Activated CD4-positive, alpha-beta T cell treated with anti-CD3 and anti-CD28 coated beads, Interleukin-2, amount 50 U/mL, for 48 hours (primary cell): ENCODE measurements at places on chromosomes 5 and 9.

DNA sequence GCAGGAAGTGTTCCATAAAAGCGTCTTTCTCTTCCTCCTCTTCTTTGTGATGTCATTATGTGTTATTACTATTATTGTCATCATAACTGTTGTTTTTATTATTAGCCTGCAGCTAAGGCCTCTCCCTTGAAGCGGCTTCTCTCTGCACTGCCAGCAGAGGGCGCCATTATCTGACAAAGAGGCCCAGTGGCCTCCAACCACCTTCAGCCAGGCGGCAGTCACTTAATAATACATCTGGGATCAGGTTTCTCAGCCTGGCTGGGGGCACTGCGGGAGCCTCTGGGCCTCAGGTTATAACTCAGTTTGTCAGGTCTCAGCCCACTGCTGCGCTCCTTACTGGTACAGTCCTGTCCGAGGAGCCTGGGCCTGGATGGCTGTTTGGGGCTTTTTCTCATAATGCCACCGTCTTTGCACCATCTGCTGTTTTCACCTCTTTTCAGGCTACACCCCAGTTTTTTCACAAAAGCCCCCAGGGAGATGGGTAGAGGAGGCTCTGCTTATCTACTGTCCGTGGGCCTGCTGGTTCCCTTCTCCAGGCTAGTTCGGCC, 281.9 kb downstream of the NSG2 start:
- DNase-seq = peak; percentile 67

- no peak for DNase-seq
Observed at GRCh38 chr5:125463466-125464092, 717.1 kb upstream of the ZNF608 start.

DNA sequence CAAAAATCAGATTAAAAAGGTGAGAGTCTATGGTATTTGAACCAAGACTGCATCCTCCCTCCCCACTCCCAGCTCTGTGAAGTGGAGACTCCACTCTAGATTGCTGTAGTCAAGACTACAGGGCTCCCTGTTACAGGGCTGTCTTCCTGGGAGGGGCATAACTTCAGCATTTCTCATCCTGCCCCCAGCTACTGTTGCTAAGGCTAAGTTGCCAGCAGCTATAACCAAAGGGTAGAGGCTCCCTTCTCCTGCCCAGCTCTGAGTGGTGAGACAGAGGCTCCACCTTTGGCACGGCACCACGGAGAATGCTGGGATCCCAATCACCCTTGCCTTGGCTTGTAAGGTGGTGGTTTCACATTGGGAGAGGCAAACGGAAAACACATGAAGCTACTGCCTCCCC, 39.2 kb upstream of the GCNT4 start:
- DNase-seq = no peak

DNA sequence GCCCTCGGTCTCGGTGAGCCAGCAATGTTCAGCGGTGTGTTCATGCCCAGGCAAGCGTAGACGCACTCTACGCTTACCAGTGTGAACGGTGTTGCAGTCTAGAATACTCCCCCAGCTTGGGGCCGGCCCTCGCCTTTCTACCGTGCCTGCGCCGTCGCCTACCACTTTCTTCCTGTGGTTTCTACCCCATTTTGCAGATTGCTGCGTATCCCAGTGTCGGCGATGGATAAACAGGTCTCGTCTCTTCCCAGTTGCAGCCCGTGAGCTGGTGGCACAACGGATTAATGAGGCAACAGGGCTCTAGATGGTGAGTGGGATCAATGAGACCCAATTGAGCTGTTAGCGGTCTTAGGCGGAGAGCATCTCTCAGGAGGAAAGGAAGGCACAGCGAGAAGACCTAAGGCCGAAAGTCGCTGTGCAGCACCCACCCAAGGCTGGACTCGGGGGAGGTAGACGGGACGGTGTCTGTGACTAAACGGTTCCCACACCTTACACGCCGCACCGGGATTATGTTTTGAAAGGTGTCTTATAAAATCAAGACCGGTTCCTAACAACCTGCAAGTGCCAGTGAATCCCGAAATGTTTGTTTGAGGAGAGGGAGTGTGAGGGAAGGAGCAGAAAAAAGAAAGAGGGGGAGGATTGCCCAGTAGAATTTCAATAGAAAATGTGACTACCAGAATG, 5.8 kb downstream of the OTP start:
- no peak for DNase-seq

DNA sequence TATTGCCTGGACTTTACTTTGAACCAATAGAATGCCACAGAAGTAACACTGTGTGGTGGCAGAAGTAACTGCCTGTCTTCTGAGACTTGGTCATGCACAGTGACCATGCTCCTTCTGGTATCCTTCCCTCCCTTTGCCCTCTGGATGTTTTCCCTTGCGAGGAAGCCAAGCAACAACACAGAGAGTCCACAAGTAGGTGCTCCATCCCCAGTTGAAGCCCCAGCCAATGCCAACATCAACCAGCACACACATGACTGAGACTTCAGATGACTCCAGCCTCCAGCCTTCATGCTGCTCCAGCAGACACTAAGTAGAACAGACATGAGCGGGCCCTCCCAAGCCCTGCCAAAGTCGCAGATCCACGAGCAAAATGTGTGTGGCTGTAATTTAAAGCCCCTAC, 129.6 kb downstream of the EPB41L4A start:
- DNase-seq = no peak

GRCh38 chr5:133114166-133114932, 62.5 kb downstream of the HSPA4 start:
- no peak for DNase-seq
